ENCODE measurements at places on chromosomes 13 and 19. TPM values are rescaled to one million over a fixed set of nuclear protein-coding genes. Genes with fewer than 3 reads are reported as not detected.

The ZNF418 gene
- 8.2 TPM for polyA plus RNA-seq

The SPTBN4 gene
- polyA plus RNA-seq = 4.6 TPM

The FREM2 gene
- 3.6 TPM for polyA plus RNA-seq

The DPY19L3 gene
- polyA plus RNA-seq = 4.7 TPM

The RDH8 gene
- not detected for polyA plus RNA-seq

The KCNN1 gene
- polyA plus RNA-seq = 0.37 TPM

The KLF1 gene
- polyA plus RNA-seq = not detected

The ZSCAN4 gene
- polyA plus RNA-seq = not detected

The LILRB4 gene
- polyA plus RNA-seq = 1.8 TPM

The MISP gene
- 19.6 TPM for polyA plus RNA-seq

The TUBB4A gene
- polyA plus RNA-seq = 11.3 TPM

The COMMD6 gene
- polyA plus RNA-seq = 438 TPM

The LILRB1 gene
- 0.41 TPM for polyA plus RNA-seq

The ZNF471 gene
- polyA plus RNA-seq = 2.6 TPM

The APC2 gene
- polyA plus RNA-seq = not detected

The PODNL1 gene
- not detected for polyA plus RNA-seq

The MIA gene
- polyA plus RNA-seq = not detected

The ZNF730 gene
- not detected for polyA plus RNA-seq

The NTF4 gene
- not detected for polyA plus RNA-seq

The KLHL1 gene
- polyA plus RNA-seq = 0.13 TPM

The ZNF331 gene
- 6.5 TPM for polyA plus RNA-seq

The PLIN5 gene
- 21.2 TPM for polyA plus RNA-seq

The ZNF790 gene
- polyA plus RNA-seq = 4.6 TPM

The LPAR6 gene
- 29.3 TPM for polyA plus RNA-seq

The ZSWIM9 gene
- polyA plus RNA-seq = 5.5 TPM

The ZNF132 gene
- polyA plus RNA-seq = 2.9 TPM

The INAFM1 gene
- polyA plus RNA-seq = 17.0 TPM

The SYT3 gene
- polyA plus RNA-seq = 0.54 TPM

The SERP2 gene
- polyA plus RNA-seq = 11.0 TPM

The SLC10A2 gene
- polyA plus RNA-seq = 4.5 TPM

The CGB8 gene
- polyA plus RNA-seq = not detected

The CLIP3 gene
- polyA plus RNA-seq = 12.3 TPM

The FXYD3 gene
- 26.4 TPM for polyA plus RNA-seq

The N4BP2L1 gene
- polyA plus RNA-seq = 10.1 TPM
